ENCODE measurements at places on chromosomes 16 and 17.

DNA sequence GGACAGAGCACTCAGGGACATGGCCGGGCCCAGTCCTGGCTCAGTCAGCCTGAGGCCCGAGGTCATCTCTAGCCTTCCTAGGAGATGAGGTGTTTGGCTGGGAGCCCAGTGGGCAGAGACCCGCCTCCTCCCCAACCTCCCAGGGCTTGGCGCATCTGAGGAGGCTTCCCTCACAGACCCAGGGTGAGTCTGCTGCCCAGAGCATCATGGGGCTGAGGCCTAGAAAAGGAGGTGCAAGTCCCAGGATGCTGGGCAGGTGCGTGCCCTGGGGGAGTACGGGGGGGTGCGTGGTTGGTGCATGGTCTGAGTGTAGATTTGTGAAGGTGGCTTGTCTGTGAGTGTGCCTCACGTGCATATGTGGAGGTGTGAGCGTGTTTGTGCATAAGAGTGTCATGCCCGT, 4.7 kb downstream of the PDE6G start:
- peak; percentile 96 for DNase-seq

DNA sequence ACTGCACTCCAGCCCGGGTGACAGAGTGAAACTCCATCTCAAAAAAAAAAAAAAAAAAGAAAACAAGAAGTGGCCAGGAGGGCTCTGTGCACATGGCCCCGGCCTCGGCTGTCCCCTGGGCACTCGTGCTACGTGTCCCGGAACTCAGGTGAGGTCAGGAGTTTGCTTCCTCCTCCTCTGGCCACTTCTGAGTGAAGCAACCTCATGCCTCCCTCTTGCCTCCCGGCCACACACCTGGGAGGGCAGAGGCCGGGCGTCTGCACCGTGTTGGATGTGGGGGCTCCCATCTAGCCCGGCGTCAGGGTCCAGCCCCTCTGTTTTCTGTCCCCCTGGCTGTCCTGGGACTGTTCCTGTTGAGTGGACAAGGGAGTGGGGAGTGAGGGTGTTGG, 22.2 kb downstream of the ASPSCR1 start:
- no peak for DNase-seq

DNA sequence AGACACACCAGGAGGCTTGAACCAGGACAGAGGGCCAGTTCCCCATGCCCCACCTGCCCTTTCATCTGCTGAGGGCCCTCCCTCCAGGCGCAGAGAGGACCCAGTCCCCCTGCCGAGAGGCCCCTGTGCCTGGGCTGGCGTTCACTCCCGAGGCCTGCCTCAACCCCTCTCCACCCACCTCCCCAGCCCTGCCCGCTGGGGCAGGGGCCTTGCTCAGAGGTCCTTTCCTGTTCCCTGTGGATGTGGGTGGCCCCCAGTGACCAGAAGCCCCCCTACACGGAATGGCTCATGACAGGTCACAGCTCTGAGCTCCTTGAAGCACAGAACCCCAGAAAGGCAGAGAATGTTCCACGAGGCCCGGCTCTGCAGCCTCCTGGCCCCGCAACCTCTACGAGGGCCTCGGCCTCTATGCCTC, 6.7 kb downstream of the TMC6 start:
- DNase-seq = no peak

GRCh38 chr16:53518550-53519416, 15.8 kb upstream of the AKTIP start:
- DNase-seq = no peak

DNA sequence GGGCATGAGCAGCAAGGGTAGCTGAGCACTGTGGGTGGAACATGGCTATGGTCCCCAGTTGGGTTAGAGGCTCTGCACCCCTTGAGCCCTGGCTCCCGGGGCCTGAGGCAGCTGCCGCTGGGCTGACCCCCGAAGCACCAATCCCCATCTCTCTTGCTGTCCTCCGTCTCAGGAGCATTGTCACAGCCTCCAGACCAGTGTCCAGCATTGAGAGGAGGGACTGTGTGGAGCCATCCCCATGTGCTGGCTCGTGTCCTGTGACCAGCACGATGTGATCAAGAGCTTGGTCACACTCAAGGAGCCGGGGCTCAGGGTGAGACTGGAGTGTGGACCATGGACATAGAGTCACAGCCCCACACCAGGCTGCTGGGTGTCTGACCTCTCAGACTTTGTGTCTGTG, 2.9 kb downstream of the SMTNL2 start:
- no peak for DNase-seq

- DNase-seq = no peak
These were observed 7.9 kb downstream of the SEPTIN12 start for GRCh38 chr16:4780235-4780634.

DNA sequence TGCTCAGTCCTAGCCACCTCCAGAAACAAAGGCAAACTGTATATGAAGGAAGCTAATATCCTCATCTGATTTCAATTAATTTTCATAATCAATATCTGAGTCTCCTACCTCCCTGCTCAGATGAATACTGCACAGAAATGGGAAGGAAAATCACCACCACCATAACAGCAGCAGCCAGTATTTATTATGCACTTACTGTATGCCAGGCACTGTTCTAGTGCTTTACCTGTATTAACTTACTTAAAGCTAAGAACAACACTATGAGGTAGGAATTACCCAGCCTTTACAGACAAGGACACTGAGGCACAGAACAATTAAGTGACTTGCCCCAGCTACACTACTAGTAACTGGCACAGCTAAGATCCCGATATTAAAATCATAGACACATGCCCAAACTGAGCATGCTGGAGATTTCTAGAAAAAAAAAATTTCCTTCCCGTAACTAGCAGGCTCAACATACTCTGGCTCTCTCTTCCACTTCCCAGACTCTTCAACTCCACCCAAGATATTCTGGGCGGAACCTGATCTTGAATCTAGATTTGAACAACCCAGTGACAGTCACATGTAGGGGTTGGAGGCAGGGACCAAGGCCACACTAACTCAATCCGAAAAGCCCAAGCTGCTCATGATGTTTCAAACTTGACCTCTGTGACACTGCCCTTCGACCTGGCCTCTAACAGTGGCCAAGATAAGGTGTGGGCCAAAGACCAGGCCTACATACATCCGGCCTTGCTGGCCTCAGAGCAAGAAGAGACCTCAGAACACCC, 3.9 kb downstream of the TRIM25 start:
- DNase-seq = no peak

- DNase-seq = no peak
These were observed 48.4 kb upstream of the SKAP1 start for GRCh38 chr17:48478224-48479013.

GRCh38 chr17:60909405-60909804, 231.8 kb downstream of the BCAS3 start:
- no peak for DNase-seq

DNA sequence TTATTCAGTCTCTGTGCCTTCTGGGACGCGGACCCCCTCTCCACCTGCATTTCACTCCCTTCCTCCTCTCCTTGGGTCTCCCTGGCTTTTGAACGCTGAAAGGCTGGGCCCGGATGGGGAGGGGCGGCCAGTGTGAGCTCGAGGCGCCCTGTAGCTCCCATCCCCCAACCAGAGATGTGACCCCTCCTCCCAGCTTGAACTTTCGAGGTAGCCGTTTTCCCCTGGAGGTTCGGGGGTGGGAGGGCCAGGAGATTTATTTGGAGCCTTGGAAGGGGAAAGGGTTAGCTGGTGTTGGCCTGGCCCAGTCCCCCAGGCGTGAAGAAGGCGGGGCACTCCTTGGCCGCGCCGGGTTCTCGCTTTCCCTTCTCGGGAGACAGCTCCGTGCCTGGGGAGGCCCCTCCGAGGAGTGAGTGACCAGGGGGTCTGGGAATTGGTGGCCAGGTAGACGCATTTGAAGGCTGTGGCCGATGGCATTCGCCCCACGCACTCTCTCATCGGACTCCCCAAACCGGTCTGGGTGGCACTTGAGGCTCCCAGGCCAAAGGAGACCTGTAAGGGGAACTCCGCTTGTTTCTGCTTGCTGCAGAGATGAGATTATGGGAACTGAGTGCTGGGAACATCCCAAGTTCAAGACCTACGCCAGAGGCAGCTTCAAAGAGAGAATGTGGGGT, 942 bp downstream of the LDAF1 start:
- DNase-seq = peak; percentile 41

DNA sequence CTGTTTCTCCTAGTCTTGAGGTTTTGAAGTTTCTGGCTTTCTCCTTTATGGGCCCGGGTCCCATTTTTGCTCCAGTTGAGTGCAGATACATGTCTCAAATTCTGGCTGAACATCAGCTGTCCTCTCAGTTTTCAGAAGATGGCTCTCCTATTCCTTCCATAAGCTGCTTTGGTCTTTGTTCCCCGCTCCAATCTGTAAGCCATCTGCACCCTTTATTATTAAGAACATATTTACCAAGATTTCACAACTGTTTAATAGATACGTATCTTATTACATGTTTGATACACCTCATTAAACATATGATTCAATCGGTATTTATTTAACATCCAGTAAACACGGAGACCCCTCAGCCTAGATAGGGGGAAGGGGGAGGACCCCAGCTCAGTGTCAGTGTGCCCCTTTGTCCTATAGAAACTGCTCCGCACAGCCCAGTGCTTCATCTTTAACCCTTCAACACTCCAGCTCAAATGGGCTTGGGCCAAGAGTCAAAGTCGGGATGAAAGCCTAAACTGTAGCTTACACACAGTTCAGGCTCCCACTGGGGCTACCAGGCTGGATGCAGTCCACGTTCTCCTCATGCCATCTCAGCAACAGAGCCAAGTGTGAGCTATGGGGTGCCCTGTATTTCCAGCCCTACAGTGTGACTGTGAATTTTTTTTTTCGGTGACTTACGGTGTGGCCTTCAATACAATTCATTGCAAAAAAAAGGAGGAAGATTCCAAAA, 166.0 kb upstream of the ZFHX3 start:
- DNase-seq = no peak

GRCh38 chr17:76797241-76797840, 59.4 kb downstream of the MFSD11 start:
- no peak for DNase-seq

DNA sequence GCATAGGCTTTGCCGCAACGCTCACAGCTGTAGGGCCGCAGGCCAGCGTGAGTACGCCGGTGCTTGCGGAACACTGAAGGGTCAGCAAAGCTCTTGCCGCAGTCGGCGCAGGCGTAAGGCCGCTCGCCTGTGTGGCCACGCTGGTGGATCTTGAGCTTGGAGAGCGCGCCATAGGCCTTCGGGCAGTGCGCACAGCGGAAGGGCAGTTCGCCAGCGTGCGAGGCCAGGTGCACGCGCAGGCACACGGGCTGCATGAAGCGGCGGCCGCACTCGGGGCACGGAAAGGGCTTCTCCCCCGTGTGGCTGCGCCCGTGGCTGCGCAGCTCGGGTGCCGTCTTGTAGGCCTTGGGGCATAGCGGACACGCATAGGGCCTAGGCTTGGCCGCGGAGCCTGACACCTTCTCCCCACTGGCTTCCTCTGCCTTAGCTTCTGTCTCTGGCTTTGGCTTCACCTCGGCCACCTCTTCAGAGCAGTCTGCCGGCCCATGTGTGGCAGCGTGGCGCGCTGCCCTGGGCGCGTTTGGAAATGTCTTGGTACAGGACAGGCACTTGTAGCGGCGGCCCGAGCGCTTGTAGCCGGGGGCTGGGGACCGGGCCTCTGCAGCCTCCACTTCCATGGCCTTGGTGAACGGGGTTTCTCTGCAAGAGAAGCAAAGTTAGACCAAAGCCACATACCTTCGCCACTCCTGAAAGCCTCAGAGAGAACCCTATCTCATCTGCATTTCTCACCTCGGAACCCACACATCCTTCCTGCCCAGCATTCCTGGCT, 10.0 kb downstream of the ZNF668 start:
- no peak for DNase-seq

DNA sequence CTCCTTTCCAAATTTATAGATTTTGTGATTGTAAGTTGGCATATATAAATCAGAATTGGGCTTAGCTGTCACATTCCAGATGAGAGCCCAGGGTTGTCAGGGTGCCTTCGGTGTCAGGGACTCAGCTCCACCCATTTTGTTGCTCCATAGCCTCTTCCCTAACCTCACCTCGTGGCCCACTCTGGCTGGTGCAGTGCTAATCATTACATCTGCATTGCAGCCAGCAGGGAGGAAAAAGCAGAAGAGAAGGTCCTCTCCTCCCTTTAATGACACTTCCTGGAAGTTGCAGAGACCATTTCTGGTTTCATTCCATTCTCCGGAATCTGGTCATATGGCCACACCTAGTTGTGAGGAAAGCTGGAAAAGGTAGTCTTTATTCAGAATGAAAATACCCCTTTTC, 113.3 kb downstream of the CCT6B start:
- DNase-seq = no peak

- DNase-seq = no peak
These were observed 894 bp downstream of the RNF227 start for GRCh38 chr17:7915179-7915610.

- no peak for DNase-seq
These were observed 79.9 kb downstream of the CYB561 start for GRCh38 chr17:63366241-63366566.

DNA sequence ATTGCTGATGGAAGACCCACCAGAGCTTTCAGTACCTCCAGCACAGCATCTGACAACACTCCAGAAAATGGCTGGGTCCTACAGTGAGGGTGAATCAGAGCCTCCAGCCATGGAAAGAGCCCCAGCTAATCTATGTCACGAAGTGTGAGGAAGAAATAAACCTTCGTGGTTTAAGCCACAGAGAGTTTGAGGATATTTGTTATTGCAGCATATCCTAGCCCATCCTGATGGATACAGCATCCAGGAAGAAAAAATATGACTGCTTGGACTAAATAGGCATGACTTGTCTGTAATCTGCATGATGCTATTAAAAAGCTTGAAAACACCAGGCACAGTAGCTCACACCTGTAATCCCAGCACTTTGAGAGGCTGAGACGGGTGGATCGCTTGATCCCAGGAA, 13.3 kb upstream of the CCL17 start:
- DNase-seq = no peak

- DNase-seq = no peak
These were observed 105.9 kb downstream of the ABCC12 start for GRCh38 chr16:48049847-48050246.

DNA sequence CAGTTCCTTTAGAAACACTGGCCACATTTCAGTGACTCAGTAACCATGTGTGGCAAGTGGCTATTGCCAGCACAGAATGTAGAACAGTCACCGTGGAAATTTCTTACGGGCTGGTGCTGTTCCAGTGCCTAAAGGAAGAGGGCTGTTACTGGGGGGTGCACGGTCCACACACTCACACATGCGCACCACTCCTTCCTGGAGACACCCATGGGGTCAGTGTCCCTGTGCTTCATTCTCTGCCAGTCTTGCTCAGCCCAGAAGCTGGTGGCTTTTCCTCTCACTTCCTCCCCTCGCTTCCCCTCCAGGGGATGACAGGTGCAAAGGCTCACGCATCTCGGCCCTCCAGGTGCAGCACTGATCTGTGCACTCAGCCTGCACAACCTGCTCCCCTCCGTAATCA, 115.6 kb downstream of the CCDC182 start:
- no peak for DNase-seq

GRCh38 chr17:78951967-78952551, 26.9 kb upstream of the TIMP2 start:
- DNase-seq = no peak

DNA sequence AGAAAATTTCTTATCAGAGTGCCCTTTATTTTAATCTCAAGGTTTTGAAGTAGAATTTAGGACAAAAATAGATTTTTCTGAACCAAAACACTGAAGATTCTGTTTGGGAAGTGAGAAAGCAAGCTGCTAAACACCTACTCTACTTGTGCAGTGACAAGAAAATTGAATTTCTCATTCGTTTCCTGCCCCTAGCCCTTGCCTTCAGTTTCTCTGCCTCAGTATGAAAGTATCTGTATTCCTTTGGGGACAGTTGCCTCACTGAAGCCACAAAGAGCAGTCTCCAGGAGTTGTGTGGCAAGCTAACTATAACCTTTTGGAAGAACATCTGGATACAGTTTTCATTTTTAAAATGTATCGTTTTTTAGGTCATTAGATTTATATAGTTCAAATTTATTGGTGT, 19.7 kb downstream of the MOSMO start:
- no peak for DNase-seq

- DNase-seq = no peak
These were observed 1.3 kb downstream of the ZNF750 start for GRCh38 chr17:82838386-82839063.
